ENCODE measurements at places on chromosomes 7 and 10. TPM values are rescaled to one million over a fixed set of nuclear protein-coding genes. Genes with fewer than 3 reads are reported as not detected.

CALML3 gene
- total RNA-seq, result 2.7 TPM

FAM53B gene
- total RNA-seq, result 30.1 TPM

TRIM73 gene
- 1.3 TPM for total RNA-seq

CAMK2B gene
- 0.72 TPM for total RNA-seq

TMEM184A gene
- 8.2 TPM for total RNA-seq

OR6B1 gene
- not detected for total RNA-seq

HOXA13 gene
- not detected for total RNA-seq

All from tracheal epithelial cell (primary cell).